ENCODE measurements at places on chromosomes 7 and 10.

- no peak for DNase-seq
These were observed 5.9 kb upstream of the LGI1 start for GRCh38 chr10:93751832-93752231.

GRCh38 chr7:5041047-5041446, 4.6 kb upstream of the RBAK start:
- no peak for DNase-seq

DNA sequence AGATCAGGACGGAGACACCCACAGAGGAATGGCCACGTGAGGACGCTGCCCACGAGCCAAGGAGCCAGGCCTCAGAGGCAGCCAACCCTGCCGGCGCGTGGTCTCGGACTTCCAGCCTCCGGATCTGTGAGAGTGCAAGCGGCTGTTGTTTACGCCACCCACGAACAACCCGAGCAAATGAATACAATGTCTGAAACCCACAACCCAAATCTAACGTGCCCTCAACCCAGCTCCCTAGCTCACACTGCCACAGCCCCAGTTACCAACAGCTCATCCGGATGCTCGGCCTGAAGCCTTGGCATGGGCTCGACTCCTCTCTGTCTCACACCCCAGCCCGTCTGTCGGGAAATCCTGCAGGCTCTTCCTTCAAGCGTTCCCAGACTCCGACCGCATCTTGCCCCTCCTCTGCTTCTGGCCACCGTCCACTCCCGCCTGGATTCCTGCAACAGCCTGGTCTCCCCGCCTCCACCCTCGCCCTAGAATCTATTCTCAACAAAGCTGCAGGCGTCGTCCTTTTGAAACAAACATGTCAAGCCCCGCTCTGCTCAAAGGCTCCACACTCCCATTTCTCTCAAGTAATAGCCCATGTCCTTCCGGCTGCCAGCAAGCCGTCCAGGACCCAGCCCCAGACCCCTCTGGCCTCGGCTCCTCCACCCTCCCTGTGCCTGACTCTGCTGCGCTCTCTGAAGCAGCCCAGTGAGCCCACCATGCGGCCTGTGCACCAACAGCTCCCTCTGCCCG, 35.3 kb downstream of the STK32C start:
- no peak for DNase-seq

DNA sequence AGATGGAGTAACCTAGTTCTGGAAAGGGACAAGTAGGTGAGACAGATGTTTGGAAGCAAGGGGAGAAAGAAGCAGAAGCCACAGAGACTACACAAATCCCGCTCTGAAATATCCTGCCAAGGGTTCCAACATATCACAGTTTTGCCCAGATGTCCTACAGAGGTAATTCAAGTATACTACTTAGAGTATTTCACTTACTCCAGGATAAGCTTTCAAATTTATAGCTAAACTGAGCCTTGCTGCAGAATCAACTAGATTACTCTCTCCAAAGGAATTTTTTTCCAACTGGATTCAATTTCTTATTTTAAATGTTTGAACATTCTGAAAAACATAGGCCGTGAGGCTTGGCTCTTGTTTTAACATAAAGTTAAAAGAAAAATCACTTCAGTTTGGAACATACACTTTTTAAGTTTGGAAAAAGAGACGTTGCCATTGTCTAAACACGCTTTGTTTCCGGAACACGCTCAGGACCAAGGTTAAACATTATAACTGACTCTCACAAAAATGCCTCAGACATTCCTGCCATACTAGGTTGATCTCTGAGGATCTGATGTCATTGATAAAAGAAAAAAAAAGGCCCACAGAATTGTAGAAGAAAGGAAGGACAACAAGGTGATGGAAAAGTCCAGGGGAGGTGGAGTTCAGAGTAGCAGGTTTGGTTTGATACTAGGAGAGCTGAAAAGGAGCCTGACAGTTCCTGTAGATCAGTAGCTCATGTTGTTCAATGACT, 74.8 kb downstream of the FAM185A start:
- DNase-seq = no peak

DNA sequence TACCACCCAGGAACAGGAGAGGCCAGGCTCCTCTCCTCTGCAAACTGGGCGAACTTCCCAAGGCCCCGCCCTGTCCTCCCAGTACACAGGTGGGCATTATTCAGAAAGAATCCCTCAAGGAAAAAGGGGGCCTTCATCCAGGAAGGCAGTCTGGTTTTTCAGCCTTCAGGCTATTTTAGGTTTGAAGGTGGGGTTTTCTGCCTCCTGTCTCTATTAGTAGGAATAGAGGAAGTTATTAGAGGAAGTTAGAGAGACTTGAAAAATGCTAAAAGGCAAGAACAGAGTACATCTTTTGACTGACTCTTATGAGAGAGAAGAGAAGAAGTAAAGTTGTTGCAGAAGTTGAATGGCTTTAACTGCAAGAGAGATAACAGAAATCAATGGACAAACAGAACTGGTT, 250.9 kb upstream of the SORCS1 start:
- no peak for DNase-seq

DNA sequence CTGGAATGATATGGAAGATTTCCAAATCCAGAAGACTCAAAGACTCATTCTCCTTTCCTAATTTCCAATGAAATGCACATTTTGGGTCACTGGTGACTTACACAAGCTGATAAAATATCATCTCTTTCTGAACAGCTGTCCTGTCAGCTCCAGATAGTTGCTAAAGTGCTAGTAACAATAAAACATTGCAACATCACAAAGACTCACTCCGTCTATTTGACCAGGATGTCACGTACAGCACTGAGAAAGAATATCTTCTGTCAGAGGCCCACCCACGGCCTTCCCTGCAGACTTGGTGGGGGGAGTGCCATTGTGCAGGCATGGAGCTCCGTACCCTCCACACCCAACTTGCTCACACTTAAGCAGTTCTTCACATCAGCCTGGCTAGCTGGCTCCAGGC, 78.9 kb upstream of the EGR2 start:
- no peak for DNase-seq

GRCh38 chr7:127251465-127252376, 1.0 kb downstream of the GRM8 start:
- no peak for DNase-seq

GRCh38 chr7:110568388-110568787, 522.5 kb upstream of the LRRN3 start:
- no peak for DNase-seq

GRCh38 chr10:34543716-34544115, 271.4 kb downstream of the PARD3 start:
- DNase-seq = no peak

GRCh38 chr7:4020086-4020485, 662.0 kb upstream of the FOXK1 start:
- DNase-seq = no peak

- DNase-seq = no peak
These were observed 284.1 kb downstream of the KIF20B start for GRCh38 chr10:89985446-89985845.

GRCh38 chr10:131650771-131651673, 249.8 kb upstream of the PPP2R2D start:
- no peak for DNase-seq

DNA sequence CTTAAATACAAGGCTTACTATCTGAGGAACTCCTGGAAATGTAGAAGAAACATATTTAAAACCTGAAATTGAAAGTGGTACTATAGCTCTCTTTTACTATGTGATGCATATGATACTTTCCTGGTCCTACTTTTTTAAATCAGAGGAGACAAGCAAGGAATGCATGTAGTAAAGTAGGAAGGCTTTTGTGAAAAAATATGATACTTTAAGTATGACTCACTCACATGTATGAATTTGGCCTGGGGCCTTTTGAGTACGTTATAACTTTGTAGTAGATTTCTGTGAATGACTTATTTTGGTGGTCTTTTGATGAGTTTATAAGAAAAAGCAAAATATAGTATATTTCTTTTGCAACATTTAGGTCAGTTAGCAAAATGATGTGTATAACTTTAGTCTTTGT, 53.8 kb downstream of the TAX1BP1 start:
- DNase-seq = no peak
